ENCODE measurements at places on chromosomes 12 and 14.

GRCh38 chr12:124428136-124428791, 133.4 kb downstream of the RFLNA start:
- DNase-seq: no peak

DNA sequence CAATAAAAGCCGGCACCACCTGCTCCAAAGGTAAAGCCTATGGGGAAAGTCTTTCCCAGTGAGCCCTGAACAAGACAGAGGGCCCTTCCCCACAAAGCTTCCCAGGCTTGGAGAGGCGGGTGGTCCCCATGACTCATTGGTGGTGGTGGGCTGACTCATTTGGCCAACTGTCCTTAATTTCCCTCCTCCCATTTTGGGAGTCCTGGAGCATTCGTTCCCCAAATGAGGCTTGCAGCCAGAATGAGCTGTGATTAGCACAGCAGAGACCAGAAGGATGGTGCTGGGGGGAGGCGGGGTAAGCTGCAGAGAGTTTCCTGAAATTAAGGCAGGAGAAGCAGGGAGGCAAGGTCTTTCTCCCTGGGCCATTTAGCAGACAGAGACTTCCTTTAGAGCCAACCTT, 241.7 kb downstream of the DPF3 start:
- DNase-seq: no peak

DNA sequence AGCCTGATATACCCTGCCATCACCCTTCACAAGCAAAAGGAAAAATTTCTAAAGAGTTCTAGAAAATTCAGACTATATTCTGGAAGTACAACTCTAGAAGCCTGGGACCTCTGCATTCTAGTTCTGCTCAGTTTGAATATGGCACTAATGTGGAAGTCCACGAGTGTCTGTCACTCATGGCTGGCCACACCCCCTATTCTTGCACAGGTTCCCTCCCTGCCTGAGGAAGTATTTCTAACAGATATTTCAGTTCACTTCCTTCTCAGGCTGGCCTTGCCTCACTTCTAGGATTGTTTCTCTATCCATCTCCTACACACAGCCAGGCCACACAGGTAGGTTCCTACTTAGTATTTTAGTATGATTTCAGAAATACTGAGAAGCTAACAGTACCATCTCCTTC, 67.4 kb downstream of the PHLDA1 start:
- DNase-seq: no peak

- no peak for DNase-seq
Measured at GRCh38 chr12:80041692-80042091, 57.6 kb upstream of the OTOGL start.

DNA sequence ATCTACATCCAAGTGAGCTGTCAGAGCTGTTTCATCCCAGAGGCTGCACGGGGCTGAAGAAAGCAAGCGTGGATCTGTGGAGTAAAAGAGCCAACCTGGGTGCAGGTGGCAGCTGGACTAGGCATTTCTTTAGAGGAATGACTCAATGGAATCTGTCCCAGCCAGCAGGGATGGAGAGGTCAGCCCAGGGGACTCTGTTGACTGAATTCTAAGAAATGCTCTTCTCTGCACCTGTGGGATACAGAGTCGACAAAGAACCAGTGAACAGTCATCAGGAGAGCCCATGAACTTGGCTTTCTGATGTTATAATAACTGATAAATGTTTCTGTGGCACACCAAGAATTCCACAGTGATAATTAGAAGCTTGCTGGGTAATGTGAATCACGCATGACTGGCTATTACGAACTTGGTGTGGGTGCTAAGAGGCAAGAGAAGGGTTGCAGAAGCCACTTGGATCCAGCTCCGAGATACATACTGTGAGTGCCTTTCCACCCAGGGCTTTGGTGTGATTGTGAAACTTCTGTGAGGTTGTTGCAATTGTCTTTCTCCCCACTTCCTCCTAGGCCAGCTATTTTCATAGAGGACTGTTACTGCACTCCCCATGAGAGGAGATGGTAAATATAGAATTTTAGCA, 16.2 kb downstream of the PYGL start:
- DNase-seq: peak; percentile 8

DNA sequence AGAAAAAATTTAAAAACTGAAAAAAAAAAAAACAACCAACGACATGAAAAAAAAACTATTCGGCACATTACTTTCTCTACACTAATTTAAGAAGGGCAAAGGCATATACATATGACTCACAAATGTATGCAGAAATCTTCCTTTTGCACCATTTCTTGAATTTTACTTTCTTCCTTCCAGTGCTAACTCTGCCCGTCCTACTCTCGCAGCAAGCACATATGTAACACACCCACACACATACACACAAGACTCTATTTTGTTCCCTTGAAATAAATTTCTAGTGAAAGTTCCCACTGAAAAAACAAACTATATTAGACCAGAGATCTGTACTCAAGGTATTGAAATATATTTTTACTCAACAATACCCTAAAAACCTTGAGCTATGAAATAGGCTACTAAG, 14.6 kb downstream of the BTG1 start:
- no peak for DNase-seq

DNA sequence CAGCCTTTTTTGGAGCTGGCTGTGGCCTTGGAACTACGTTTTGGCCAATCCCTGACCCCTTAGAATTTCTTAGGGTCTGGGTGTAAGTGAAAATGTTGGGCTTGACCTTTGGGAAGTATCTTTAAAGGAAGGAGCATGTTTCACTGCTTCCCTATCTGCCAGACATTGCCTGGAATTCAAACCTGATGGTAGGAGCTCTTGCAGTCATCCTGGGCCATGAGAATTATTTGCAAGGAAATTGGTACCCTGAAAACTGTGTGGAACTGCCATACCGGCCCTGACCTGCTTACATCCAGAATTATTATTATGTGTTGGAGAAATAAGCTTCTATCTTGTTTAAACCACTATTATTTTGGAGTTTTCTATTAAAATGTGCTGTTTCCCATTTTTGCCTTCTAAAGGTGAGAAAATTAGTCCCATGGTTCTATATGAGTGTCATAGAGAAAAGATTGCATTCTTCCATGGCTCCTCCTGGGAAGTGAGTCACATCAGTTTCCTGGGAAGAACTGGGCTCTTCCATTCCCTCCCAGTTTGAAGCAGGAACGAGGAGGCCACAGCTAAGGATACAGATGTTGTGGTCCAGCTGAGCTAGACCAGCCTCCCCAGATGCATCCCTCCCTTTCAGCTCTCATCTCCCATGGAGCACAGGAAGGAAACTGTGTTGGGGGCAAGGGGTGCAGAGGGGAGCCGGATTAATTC, 9.5 kb upstream of the PGF start:
- no peak for DNase-seq

DNA sequence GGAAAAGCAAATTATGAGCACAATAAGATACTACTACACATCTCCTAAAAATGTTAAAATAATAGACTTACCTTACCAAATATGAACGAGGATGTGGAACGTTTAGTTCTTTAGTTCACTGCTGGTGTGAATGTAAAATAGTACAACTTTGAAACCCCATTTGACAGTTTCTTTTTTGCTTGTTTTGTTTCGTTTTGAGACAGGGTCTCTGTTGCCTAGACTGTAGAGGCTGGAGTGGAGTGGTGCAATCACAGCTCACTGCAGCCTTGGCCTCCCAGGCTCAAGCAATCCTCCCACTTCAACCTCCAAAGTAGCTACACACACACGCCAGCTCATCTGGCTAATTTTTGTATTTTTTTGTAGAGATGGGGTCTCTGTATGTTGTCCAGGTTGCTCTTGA, 136.4 kb upstream of the FAR2 start:
- no peak for DNase-seq

DNA sequence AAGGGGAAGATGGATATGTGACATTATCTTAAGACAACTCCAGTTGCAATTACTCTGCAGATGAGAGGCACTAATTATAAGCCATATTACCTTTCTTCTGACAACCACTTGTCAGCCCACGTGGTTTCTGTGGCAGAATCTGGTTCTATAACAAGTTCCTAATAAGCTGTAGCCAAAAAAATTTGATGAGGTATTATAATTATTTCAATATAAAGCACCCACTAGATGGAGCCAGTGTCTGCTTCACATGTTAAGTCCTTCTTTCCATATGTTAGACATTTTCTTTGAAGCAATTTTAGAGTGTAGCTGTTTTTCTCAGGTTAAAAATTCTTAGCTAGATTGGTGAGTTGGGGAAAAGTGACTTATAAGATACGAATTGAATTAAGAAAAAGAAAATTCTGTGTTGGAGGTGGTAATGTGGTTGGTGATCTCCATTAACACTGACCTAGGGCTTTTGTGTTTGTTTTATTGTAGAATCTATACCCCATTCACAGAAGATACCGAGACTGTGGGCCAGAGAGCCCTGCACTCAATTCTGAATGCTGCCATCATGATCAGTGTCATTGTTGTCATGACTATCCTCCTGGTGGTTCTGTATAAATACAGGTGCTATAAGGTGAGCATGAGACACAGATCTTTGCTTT, 36.9 kb downstream of the PSEN1 start:
- DNase-seq: peak; percentile 5
